ENCODE measurements at places on chromosomes 11 and 22.

- DNase-seq = no peak
Measured at GRCh38 chr11:124807660-124808270, 7.6 kb upstream of the MSANTD2 start.

GRCh38 chr11:35035894-35036408 is 103.0 kb upstream of the CD44 start:
- no peak for DNase-seq

GRCh38 chr22:35334004-35334403 is 34.3 kb downstream of the TOM1 start:
- peak; percentile 36 for DNase-seq

DNA sequence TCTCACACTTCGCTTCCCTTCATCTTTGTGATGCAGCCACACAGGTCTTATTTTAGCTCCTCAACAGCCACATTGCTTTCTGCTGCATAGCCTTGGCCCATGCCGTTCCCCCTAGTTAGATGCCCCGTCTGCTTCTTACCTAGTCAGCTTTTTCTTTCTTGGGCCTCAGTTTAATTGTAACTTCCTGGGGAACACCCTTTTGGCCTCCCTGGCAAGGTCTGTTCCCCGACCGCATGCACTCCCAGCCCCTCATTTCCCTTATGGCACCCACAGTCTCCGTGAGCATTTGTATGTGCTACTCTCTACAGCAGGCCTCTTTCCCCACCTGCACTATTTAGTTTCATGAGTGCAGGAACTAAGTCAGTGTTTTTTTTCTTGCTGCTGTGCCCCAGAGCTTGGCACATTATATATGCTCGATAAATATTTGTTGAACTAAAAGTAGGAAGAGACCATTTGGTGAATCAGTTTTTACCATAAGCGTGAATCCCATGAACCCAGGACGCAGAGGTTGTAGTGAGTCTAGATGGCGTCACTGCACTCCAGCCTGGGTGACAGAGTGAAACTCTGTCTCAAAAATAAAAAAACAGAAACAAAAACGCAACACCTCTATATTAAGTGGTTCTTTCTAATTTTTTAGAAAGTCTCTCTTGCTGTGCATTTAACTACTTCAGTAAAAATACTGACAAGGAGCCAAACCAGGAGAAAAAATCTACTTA is 38.5 kb downstream of the TNRC6B start:
- DNase-seq = peak; percentile 44

- DNase-seq = no peak
Measured at GRCh38 chr22:37497062-37497599, 10.9 kb upstream of the MFNG start.

- DNase-seq = no peak
Measured at GRCh38 chr11:111000400-111001080, 245.0 kb upstream of the POU2AF2 start.

DNA sequence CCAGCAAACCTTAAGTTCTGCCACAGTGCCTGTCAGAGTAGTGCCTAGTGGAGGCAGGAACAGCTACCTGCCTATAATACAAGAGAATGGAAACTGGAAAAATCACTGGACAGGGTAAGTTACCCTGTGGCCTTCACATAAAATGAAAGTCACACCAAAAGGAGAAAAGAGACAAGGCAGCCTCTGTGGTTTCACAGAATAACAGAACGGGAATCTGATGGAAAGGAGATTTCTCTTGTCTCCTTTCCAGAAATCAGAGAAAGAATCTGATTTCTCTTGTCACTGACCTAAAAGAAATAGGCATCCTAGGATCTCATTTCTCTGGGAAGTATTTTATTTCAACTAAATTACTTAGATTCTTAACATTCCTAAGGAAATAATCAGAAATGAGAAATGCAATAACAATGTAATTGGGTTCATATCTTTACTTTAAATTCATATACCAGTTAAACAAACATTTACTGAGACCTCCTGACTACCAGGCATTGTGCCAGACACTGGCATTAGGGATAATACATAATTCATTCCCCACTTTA is 41.6 kb downstream of the PRCP start:
- no peak for DNase-seq

DNA sequence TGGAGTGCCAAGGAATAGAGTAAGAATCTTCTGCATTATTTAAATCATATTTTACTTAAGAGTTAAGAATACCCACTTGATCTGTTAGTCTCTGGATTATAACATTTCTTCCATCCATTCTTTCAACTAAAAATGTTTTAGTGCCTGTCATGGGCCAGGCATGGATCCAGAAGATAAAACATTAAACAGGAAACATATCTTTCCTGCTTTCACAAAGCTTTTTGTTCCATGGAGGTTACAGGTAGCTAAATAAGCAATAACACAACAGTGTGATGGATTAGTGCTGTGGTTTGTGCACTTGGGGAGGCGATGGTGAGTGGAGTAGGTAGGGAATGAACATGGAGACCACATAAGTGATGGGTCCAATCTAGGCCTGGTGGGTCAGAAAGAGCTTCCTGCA is 258.5 kb downstream of the DDX10 start:
- DNase-seq = no peak

GRCh38 chr11:33829430-33830141 is 55.3 kb upstream of the FBXO3 start:
- DNase-seq = peak; percentile 56

- no peak for DNase-seq
Measured at GRCh38 chr22:44802071-44802700, 49.8 kb downstream of the ARHGAP8 start.

DNA sequence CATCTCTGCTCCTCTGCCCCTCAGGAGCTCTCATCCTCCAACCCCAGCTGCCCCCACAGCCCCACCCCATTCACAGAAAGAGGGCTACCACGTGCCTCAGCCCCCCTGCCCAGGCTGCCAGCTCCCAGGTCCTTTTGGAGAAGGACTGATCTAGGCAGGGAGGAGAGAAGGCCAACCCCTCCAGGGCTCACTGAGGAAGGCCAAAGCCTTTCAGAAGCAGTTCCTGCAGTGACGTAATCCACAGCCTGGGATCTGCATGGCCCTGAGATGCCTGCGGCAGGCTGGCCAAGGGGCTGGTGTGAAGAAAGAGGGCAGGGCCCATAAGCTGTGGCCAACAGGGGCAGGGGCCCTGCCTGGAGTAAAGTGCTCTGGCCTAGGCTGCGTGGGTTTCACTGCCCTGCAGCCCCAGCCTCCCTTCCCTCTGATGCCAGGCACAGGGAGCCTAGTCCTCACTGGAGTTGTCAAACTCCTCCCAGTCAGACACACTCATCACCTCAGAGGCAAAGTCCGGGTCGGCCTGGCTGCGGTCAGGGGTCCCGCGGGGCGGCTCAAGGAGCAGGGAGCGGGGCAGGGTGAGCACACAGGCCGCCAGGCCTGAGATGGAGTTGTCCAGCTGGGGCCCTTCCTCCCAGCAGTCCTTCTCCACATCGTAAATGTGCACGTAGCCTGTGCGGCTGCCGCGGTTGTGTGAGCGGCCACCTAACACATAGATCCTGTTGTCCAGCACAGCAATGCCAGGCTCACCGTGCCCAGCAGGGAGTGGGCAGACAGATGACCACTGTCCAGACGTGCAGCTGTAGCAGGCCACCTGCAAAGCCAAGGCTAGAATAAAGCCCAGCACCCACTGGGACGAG is 4.2 kb upstream of the SCARF2 start:
- no peak for DNase-seq

DNA sequence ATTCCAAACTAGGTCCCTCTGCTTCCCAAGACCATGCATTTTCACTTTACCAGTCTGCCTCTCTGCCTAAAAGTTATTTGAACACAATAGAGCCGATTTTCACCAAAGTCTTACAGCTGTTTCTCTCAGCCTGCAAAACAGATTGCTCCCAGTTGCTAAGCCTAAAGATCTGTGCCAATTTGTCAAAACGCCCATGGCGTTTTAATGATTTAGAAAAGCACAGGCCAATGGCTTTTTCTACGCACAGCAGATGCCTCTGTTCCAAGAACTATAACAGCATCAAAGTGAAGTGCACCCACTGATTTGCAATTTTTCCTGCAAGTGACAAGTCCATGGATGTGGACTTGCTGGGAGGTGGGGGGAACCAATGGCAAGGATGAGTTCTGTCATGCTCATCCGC is 173.9 kb upstream of the SYN3 start:
- DNase-seq = no peak

GRCh38 chr22:47422736-47423135 is 660.3 kb downstream of the TBC1D22A start:
- no peak for DNase-seq

- DNase-seq = no peak
Measured at GRCh38 chr22:50665212-50665611, 7.4 kb upstream of the SHANK3 start.

- DNase-seq = no peak
Measured at GRCh38 chr11:44033856-44034255, 13.9 kb upstream of the ACCSL start.

GRCh38 chr22:27107824-27108223 is 450.4 kb downstream of the MIAT start:
- peak; percentile 5 for DNase-seq

GRCh38 chr22:44906248-44906936 is 103.4 kb downstream of the PHF21B start:
- no peak for DNase-seq

- DNase-seq = no peak
Measured at GRCh38 chr11:33258631-33259205, 1.5 kb downstream of the HIPK3 start.

- DNase-seq = no peak
Measured at GRCh38 chr11:8017894-8018483, 30.9 kb downstream of the EIF3F start.

GRCh38 chr22:32617271-32617670 is 142.7 kb downstream of the FBXO7 start:
- no peak for DNase-seq

- DNase-seq = no peak
Measured at GRCh38 chr22:30436196-30436595, 10.6 kb downstream of the MTFP1 start.

DNA sequence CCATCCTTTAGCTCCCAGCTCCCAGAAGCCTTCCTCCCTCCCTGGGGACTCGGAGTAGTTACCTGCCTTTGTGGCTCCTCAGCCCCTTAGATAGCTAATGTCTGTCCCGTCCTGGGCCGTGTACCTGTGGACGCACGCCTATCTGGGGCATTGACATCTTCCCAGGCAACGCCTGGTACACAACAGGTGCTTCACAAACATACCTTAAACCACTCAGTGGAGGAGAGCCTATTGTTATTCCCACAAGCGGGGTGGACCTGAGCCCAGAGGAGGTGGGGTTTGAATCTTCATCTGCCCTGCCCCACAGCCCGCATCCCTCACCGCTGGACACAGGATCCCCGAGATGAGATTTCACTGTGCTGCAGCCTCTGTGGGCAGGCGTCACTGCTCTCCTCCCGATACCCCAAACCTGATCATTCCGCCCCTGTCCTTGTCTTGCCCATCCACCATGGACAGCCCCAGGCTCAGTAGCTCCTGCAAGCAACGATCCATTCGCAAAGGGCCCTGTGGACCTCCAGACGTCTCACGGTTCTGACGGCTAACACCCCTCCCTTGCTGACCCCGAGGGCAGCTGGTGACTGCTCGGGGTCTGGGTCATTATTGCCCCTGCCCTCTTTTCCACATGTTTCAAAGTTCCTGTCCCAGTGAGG is 73.8 kb upstream of the SHISAL1 start:
- DNase-seq = no peak

DNA sequence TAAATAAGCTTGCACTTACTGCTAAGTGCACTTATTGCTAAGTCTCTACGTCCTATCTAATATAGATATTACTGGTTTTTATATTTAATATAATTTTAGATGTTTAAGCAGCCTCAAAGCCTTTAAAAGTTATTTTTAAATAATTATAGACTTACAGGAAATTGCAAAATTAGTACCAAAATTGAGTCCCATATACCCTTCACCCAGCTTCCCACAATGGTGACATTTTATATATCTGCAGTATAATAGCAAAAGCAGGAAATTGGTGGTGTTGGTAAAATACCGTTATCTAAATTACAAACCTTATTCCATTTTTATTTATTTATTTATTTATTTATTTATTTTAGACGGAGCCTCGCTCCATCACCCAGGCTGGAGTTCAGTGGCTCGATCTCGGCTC is 1.9 kb upstream of the AP1B1 start:
- DNase-seq = no peak

- DNase-seq = no peak
Measured at GRCh38 chr11:45834298-45834756, 12.9 kb upstream of the CRY2 start.

- no peak for DNase-seq
Measured at GRCh38 chr22:20522134-20523004, 15.0 kb downstream of the MED15 start.

GRCh38 chr11:82855616-82856015 is 44.6 kb downstream of the PRCP start:
- no peak for DNase-seq

DNA sequence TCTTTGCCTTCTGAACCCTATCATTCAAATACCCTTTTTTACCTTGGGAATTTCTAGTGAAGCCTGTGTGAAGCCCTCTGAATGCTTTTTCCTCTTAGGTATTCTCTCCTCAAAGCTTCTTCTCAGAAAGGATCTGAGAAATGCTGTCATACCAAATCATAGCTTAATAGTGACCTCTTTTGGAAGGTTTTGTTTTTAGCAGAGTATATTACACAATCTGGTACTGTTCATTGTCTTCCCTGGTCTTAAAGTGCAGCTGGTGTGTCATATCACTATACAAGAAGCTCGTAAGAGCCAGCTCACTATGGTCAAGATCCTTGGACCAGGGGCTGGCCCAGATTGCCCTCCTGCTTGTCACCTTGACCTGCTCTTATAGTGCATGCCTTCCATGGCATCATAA is 204.4 kb upstream of the ANO5 start:
- DNase-seq = no peak

GRCh38 chr22:24090581-24090980 is 79.5 kb downstream of the CABIN1 start:
- no peak for DNase-seq

DNA sequence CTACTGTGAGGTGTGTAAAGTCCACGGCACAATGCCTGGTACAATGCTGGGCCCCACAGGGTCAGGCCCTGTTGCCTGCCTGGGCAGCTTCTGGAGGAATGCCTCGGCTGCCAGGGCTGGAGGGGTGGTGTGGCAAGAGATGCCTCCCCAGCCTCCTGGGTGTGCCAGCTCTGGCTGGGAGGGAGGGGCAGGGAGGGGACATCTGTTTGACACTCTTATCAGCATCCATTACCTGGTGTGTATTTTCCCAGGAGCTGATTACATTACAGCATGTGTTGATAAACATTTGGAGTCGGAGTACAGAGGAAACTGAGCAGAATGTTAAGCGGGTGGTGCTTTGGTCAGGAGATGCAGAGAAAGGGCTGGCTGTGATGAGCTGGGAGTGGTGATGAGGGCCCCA is 11.0 kb upstream of the NECTIN1 start:
- no peak for DNase-seq

- DNase-seq = no peak
Measured at GRCh38 chr11:97525273-97525672, 1135.5 kb downstream of the JRKL start.

DNA sequence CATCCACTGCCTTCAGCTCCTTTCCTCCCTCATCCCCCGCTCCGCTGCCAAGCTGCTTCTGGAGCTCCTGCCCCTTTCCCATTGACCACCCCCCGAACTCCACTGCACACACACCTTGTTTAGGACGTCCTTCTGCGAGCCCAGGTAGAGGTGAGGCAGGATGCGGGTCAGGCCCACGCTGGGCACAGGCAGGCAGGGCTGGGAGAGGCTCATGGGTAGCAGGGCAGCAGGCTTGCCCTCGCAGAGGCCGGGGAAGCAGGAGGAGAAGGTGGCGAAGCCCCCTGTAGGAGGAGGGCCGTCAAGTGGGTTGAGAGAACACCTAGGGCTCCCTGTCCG is 13.3 kb downstream of the DUSP8 start:
- no peak for DNase-seq

GRCh38 chr11:43735115-43735514 is 54.6 kb downstream of the HSD17B12 start:
- DNase-seq = no peak

- DNase-seq = no peak
Measured at GRCh38 chr22:41523464-41524221, 20.6 kb downstream of the POLR3H start.

Measured in activated naive CD8-positive, alpha-beta T cell treated with anti-CD3 and anti-CD28 coated beads, Interleukin-2, amount 50 U/mL, for 24 hours (primary cell).